HS-5 (cell line): ENCODE measurements at places on chromosomes 11 and 22.

GRCh38 chr22:41305646-41306045 is 4.3 kb downstream of the ZC3H7B start:
- DNase-seq = peak; percentile 79

DNA sequence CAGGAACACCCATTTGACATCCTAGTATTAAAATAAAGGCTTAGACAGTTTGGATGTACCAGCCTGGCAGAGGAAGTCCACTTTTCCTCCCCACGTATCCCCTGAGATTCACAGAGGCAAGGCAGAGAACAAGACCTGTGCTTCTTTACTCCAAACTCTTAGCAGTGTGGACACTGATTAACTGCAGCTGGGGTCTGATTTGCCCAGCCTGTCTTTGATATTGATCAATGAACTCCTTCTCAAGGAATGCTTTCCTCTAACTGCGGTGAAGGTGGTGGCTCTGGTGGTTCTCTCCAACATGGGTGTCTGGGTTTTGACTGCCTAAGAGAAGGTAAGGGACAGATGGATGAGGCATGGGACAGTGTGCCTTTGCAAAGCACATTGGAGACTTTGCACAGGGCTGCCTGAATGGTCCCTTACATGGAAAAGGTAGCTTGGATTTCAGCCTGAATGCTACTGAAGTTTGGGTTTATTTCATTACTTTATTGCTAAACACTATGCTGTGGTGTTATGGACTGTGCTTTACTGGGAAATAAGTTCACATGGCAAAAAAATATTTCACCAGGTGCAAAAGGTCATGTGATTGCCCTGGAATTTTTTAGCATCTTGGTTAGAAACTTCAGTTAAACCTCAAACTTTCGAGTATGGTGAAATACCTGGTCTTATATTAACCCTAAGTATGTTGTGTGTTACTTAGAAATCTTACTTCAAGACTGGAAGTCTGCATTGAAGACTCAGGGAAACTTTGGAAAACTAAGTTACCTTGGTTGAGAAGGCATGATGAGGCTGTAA is 1.8 kb downstream of the GAS2 start:
- DNase-seq = no peak

DNA sequence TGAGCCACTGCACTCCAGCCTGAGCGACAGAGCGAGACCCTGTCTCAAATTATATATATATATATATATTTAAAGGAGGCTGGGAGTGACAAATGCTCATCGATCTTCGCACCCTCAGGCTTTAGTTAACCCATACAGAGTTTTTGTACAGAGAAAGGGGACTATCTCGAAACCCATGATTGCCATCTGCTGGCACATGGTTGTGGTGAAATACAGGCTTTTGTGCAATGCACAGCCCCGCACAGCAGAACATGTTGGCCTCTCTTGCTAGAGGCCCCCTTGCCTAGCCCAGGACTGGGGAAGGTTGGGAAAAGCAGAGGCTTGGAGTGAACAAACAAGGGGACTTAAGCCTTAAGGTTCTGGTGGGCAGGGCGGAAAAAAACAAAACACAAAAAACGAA is 3.6 kb downstream of the MYBPC3 start:
- DNase-seq = no peak

DNA sequence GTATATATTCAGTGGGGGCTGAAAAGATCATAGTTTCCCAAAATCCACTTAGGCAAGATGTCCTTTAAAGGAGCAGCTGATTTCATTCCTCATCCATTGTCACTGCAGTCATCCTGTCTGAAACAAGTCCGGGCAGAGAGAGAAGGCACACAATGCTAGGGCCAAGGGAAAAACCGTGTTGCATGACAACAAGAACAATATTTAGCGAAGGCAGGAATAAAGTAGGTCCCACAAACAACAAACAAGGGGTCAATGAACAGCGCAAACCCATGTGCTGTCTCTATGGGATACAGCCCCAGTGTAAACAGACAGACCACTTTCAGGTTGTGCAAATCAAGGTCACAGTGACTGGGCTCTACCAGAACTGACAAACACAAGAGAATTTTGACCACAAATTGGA is 9.0 kb downstream of the PAMR1 start:
- DNase-seq = no peak

DNA sequence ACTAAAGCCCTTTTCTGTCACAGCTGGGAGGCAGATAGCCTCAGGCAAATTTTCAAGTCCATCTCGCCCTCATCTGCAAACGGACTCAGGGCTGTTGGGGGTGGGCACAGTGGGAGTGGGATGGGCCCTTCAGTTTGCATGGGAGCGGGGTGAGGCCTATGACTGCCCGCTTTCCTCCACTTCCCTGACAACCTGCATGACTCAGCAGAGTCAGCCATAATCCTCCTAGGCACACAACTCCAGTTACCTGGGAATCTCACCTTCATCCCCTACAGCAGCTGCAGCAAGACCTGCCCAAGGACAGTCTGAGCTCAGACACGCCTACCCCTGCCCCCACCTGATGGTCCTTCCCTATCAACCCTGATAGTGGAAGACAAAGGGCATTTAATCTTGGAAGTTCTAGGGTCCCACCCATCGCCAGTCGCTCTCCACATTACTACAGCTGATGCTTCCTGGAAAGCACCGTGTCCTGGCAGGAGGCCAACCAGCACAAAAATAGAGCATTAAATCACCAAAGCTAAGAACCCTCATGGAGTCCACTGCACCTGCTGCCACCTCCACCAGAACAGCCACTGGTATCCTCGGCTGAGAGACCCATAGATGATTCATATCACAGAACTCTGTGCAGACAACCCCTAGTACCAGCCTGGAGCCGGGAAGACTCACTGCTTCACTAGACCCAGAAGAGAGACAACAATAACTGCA is 319.3 kb downstream of the DCDC1 start:
- DNase-seq = no peak

- DNase-seq = peak; percentile 35
Measured at GRCh38 chr11:3939211-3939610, 83.7 kb downstream of the STIM1 start.

- DNase-seq = no peak
Measured at GRCh38 chr11:84901991-84902390, 725.2 kb downstream of the DLG2 start.

GRCh38 chr11:9210922-9211320 is 54.2 kb downstream of the DENND5A start:
- no peak for DNase-seq

- DNase-seq = no peak
Measured at GRCh38 chr22:19527861-19528417, 3.7 kb upstream of the CLDN5 start.

DNA sequence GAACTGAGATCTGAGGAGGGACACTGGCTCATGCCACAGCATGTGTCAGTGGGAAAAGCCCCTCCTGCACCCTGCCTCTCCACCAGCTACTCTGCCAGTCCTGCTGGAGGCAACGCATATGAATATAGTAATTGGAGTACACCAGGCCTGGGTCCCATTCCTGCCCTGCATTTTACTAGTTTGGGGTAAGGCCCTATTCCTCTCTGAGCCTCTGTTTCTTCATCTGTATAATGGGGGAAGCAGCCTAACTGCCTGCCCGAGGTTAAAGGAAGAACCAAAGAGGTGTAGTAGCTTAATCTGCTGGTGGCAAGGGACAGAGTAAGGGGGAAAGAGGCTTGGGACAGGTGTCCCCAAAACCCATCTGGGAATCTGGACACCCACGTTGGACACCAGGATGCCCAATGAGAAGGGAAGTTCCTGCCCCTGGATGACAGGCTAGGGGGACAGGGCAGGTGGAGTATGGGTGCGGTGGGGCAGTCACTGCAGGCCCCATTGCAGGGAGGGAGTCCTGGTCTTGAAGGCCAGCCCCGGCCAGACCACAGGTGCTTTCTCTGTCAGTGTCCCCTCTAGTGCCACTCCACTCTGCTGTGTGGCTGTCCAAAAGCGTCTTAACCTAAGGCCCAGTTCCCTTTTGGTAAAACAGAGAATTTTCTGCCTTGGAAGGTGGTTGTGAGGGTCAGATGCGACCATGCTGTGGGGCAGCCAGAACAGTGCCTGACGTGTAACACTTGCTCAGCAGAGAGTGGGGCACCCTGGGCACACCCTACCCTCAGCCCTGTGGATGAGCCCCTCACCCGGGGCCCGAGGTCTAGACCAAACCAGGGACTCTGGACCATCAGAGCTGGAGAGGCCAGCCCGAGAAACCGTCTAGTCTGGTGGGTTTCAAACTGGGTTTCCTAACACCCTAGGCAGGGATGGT is 11.5 kb downstream of the TSKU start:
- DNase-seq = no peak

DNA sequence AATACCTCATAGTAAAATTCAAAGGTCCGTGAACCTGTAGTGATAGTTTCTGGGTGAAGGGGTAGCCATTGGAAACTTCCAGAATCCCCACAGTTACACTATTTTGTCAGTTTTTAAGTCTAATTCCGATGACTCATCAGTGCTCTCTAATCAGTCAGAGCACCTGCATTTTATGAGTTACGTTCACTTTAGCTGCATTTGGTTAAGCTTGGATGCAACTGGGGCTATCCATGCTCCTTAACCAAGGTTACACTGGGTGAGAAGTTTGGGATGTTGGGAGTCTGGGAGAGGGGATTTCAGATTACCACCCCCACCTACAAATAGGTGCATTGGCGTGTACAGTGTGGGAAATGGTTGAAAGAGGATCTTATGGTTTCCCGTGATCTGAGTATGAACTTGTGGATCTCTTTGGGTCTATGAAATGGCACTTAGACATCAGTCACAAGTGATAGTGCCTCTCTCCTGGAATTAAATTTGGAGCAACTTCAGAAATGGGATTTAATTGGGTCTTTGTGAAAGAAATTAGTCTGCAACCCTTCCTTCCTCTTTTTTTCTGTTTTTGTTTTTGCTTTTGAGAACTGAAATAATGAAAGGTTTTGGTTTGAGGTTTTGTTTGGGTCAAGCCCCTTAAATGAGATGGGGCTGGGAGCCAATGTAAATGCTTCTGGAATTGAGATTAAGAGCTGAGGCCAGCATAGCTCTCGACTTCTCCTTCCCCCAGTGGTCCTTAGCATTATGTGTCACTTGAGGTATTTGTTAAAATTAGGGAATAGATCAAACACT is 31.5 kb downstream of the EHF start:
- no peak for DNase-seq

DNA sequence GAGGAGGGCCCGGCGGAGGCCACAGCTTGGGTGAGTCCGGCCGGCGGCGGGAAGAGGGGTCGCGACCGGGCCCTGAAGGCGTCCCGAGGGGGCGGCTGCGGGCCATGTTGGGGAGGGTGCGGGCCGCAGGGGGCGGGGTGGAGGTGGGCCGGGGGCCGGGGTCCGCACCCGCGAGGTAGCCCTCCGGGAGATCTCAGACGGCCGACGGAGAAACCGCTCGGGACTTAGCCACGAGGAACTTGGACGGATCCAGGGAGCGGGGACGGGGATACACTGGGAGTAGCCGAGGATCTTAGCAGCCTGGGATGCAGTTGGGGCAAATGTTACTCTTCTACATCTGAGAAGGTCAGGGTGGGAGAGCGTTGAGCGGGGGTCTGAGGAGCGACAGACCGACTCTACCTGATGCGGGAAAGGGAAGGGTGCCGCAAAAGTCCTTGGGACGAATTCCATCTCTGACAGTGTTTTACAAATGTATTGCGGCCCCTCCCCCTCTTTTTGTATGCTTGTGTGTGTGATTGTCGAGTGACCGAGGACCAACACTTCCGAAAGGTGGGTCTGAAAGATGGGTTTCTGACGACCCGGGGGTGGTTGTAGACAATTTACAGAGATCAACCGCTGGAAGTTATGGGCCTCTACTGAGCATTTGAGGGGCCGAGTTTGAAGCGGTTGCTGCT is 658 bp downstream of the STIP1 start:
- no peak for DNase-seq

DNA sequence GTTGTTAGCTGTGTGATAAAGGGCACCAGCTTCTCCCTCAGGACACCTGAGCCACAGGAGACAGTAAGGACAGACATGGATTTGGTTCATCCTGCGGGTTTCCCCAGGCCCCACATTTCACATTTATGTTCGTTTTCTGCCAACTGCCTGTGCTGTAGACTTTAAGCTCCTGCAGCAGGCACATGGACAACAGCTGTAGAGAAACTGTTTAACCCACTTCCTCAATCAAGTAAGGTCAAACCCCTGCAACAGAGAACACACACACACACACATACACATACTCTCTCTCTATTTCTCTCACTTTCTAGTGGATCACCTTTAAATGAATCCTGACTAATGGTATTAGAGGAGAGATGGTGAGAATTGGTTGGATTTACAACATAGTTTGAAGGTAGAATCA is 90.7 kb downstream of the C11orf87 start:
- DNase-seq = no peak

DNA sequence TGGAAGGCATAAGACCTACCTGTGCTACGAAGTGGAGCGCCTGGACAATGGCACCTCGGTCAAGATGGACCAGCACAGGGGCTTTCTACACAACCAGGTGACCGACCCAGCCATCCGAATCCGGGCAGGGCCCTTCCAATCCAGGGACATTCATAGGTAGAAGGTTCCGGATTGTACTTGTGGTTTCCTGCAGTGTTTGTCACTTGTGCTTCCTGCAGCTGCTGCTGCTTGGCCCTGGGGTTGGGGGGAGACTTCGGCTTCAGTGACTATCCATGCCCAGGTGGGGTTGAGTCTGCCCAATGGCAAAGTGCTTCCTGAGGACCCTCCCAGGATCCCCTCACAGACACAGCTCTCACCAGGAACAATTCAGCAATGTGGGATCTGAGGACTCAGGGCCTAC is 2.2 kb downstream of the APOBEC3A start:
- no peak for DNase-seq

GRCh38 chr11:48193876-48194275 is 22.7 kb upstream of the OR4B1 start:
- no peak for DNase-seq

DNA sequence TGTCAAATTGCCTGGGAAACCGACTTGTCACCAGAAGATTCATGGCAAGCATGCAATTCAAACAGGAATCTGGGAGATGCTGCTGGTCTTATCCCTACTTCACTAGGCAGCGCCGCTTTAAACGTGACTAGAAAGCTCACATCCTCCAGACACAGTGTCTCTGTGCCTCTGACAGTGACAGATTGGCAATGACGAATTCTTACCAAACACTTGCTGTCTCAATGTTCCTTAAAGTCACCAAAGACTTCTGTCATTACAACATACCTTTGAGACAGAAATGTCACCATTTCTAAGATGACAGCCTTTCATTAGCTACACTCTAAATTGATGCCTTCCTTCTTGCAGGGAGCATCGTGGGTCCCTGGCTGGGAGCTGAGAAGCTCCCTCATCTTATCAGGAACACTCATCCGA is 197.8 kb downstream of the CWF19L2 start:
- no peak for DNase-seq

GRCh38 chr22:36425977-36426523 is 38.3 kb upstream of the MYH9 start:
- no peak for DNase-seq
